NCI-H1105 (cell line): ENCODE measurements at places on chromosomes 11 and 22.

DNA sequence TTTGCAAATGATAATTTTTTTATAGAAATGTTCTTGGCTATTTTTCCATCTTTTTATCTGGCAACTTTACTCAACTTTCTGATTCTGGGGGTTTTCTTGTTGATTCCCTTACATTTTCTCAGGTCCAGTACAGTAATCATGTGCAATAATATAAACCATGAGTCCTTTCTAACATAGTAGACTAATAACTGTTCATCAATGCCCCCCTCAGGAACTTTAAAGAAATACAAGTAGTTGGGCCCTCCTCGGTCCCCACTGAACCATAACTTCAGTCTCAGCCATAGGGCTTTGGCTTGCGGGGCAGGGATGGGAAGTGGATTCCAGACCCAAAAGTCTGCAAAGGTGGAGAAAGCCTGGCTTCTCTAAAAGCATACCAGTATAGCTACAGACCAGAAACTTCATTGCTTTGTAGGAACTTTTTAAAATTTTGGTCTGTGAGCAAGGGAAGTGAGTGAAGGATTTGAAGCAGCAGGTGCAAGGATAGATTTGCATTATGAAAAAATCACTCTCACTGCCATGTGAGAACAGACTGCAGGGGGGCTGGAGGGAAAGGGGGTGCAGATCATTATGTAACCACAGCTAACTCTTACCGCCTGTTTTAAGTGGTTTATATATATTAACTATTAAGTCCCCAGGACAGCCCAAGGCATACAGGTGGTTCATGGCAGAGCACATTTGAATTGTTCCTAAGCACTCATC lies 10.4 kb upstream of the TUB start:
- peak; percentile 10 for DNase-seq

DNA sequence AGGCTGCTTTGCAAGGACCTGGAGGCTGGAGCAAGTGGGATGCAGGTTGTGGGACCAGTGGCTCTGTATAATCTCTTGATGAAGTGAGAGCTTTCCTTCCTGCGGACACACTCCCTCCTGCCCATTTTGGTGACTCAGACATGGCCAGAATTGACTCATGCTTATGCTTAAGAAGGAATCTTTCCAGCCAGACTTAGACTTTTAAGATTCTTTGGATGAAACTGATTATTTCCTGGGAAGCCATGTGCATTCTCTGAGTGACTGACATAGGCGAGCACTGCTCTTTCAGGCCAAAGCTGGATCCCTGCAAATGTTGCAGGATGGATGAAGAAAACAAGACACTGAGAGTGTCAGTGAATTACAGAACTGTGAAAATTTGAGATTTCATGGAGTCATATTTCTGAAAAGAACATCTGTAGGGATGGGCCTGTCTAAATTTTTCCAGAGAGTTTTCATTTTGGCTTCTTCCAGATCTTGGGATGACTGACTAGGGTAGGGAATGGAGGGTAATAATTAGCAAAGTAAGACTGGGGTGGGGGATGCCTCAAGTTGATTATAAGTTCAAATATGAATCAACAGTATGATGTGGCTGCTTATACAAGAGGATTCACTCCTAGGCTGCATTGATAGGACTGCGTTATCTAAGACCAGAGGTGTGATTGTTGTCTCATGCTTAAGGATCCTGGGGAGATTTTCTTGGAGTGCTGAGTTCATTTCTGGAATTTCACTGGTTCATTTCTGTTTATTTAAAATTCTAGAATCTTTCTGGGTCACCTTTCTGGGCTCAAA lies 195.8 kb downstream of the HIPK3 start:
- DNase-seq = no peak

DNA sequence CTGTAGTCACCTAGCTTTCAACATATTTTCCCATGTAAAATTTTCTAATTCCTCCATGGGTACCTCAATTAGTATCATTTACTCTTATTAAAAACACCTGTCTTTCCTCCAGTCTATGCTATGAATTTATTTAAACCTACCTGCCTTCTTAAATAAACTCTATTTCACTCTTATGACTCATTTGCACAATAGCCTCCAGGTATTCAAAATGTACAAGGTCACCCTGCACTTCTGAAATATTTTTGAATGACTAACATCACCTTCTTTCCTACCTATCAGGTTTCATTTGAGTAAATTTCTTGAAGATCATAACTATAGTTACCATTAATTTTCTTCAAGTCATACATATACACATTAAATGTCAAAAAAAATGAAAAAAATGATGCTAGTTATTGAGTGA lies 939.7 kb downstream of the DLG2 start:
- no peak for DNase-seq

GRCh38 chr11:118227865-118228785 lies 3.3 kb upstream of the JAML start:
- DNase-seq = no peak

GRCh38 chr22:43326331-43327156 lies 16.6 kb downstream of the SCUBE1 start:
- no peak for DNase-seq

- peak; percentile 73 for DNase-seq
Observed at GRCh38 chr11:111870886-111871692, at the start of gene ALG9. TSS of gene ALG9 (minus strand) at chr11:111871581. CDS start at chr11:111871482, 99 bp downstream.

DNA sequence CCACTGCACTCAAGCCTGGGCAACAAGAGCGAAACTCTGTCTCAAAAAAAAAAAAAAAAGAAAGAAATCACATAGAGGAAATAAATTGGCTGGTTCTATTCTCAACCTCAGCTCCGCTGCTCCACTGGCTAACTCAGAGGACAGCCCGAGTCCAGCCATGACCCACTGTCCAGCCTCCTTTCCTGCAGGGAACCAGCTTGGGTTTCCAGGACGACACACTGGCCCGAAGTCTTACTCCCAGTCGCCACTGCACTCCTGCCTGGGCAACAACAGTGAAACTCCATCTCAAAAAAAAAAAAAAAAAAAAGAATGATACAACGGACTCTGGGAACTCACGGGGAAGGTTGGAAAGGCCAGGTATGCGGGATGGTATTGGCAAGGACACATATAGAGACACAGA lies 31.5 kb downstream of the APOL3 start:
- DNase-seq = no peak

DNA sequence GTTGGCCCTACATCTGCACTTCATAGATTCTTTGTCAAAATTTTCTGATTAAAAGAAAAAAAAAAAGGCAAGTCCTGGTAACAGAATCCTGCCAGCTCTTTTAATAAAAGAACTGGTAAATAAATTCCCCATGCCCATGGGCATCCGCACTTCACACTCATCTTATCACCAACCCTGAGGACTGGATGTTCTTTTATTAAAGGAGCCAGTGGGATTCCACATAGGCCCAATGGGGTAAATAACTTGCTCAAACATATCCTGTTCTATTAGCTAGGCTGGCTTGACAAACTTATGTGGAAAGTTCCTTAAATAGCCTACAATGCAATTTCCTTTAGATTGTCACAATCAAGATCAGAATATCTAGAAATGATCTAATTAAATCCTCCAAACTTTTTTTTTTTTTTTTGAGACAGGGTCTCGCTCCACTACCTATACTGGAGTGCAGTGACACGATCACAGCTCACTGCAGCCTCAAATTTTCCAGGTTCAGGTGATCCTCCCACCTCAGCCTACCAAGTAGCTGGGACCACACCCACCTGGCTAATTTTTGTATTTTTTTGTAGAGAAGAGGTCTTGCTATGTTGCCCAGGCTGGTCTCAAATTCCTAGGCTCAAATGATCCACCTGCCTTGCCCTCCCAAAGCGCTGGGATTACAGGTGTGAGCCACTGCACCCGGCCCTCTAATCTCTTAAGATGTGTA lies 380.9 kb downstream of the LARGE1 start:
- DNase-seq = no peak

- peak; percentile 30 for DNase-seq
Observed at GRCh38 chr22:50148991-50149721, 21.4 kb upstream of the PANX2 start.

DNA sequence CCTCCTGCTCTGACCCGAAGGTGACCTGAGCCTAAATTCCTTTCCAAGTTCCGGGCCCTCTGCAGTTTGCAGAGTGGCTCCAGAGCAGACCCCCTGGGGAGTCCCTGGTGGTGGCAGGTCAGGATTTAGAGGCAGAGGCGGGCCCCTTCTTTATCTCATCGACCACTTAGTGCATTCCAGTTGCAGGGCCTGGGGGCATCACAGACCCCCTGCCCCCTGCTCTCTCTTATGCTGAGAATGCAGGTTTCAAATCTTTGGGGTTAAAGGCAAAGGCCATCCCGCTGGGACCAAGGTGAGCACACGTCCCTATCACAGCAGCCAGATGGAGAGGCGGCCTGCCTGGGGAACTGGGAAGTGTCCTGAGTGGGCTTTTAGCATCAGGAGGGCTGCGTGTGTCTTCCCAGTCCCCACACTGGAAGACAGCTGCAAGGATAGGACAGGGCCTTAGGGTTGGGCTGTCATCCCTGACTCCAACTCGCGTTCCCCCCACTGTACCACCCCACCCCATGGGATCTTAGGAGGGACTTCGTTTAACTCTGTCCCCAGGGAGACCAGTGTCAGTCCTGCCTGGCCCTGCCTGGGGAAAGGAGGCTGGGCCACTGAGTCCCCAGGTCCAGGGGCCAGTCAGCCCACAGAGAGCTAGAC lies 11.3 kb downstream of the DERL3 start:
- no peak for DNase-seq
